Cortex of kidney (tissue), 1 donor: ENCODE measurements at places on chromosomes 11 and 22.

DNA sequence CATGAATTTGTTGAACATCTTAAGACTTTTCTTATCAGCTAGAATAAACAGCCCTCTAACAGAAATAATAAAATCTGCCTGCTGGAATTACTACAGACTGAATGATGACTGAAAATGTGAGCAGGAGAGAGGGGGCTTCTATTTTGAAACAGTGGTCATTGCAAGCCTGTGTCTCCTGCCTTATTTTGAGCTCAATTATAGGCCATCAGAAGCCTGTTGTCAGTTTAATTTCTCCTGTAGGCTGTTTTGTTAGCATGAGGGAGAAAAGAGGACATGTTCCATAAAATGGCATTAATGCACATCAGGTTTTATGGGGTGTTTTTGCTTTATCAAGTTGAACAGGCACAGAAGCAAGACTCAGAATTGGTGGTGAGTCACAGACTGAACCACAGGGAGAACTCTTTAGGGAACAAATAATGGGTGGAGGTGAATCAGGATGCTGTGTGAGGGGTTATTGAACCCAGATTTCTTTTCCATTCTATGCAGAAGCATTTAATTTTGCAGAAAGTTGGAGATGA, 129.1 kb downstream of the PARVA start:
- no peak for DNase-seq

GRCh38 chr11:68342459-68343158, 30.2 kb downstream of the LRP5 start:
- DNase-seq = no peak

- no peak for DNase-seq
Measured at GRCh38 chr22:46665151-46665695, 45.0 kb downstream of the GRAMD4 start.

- no peak for DNase-seq
Measured at GRCh38 chr11:34468209-34468841, 29.6 kb downstream of the CAT start.

DNA sequence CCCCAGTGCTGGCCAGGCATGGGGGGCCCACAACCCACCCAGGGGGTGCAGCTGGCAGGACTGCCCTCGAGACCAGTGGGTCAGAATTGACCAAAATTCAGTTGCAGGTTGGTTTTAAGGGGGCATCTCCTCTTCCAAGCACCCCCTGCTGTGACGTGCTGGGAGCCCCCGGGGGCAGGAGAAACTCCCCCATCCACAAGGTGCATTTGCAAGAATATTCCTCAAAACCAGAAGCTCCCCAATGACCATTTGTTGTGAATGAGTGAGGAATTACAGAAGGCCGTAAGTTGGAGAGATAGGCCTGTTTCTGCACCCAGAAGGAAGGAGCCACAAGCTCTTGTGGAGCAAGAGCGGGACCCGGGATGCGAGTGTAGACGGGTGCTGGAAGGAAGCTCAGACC, 414.5 kb downstream of the BRD1 start:
- DNase-seq = no peak

- no peak for DNase-seq
Measured at GRCh38 chr22:22079404-22080148, 97.0 kb upstream of the TOP3B start.

- no peak for DNase-seq
Measured at GRCh38 chr22:49739138-49739537, 88.5 kb downstream of the BRD1 start.

GRCh38 chr22:24319451-24319850, 48.8 kb downstream of the SPECC1L start:
- no peak for DNase-seq

GRCh38 chr22:48138427-48138826, 1376.0 kb downstream of the TBC1D22A start:
- no peak for DNase-seq

DNA sequence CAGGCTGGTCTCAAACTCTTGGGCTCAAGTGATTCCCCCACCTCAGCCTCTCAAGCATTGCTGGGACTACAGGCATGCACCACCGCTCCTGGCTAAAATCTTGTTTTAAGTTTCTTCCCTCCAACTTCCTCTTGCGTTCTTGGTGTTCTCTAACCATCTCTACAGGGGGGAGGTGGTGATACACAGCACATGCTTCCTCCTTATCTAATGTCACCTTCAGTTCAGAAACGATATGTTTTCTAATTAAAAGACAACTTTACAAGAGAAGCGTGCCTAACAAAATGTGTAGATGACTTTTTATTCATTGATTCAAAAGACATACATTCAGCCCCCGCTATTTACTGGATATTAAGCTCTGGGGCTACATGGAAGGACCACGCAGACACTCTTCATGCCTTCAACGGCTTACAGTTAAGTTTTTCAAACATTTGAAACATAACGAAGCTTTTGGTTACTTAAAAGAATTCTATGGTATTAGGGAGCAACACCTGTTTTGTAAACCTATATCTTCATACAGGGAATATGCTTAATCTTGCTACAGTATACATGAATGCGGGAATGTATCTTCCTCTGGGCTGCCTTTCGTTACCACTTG, 933 bp upstream of the DLAT start:
- no peak for DNase-seq

GRCh38 chr22:40462195-40462984, 92.0 kb downstream of the SGSM3 start:
- DNase-seq = no peak
